Left renal cortex interstitium (tissue), 4 donors: ENCODE measurements at places on chromosomes 2 and 18.
A peak's percentile ranks its signal among the peaks of the same experiment; 100 is the strongest.

GRCh38 chr2:161173541-161174194, 13.4 kb downstream of the TANK start:
- DNase-seq: no peak

- DNase-seq: no peak
Observed at GRCh38 chr2:187826023-187826422, 271.8 kb upstream of the TFPI start.

- DNase-seq: no peak
Observed at GRCh38 chr2:63444565-63445288, 143.6 kb downstream of the WDPCP start.

- no peak for DNase-seq
Observed at GRCh38 chr2:164913011-164913410, 42.3 kb downstream of the SLC38A11 start.

GRCh38 chr2:38554973-38555595, 47.6 kb downstream of the HNRNPLL start:
- DNase-seq: no peak

- no peak for DNase-seq
Observed at GRCh38 chr18:44298566-44298965, 382.1 kb upstream of the SETBP1 start.

- DNase-seq: no peak
Observed at GRCh38 chr2:43100883-43101662, 125.3 kb downstream of the ZFP36L2 start.

GRCh38 chr2:39247512-39248043, 3.8 kb upstream of the CDKL4 start:
- no peak for DNase-seq

DNA sequence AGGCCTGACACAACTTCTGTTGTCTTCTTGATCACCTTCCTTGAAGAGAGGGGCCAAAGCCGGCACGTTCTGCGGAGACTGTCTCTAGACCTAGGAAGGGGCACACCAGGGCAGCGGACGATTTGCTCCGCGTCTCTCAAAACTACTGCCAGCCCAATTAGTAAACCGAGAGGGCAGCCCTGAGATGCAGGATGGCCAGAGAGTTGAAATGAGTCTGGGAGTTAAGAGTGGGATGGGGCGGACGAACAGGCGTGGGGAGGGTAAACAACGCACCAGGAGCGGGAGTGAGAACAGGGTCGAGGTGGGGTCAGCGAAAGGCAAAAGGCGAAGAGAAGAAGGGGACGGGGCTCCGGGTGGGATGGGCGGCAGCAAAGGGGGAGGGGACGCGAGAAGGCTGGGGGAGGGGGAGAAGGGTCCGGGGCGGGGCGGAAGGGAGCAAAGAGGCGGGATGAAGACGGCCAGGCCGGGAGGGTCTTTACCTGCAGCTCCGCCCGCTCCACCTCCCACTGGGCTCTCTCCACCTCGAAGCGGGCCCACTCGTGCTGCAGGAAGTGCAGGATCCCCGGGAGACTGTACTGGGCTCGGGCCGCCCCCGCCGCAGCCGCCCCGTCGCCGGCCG, 476 bp downstream of the STRN start:
- no peak for DNase-seq

GRCh38 chr2:200963124-200963917, at the start of gene ORC2:
Gene ORC2, minus strand, starts transcription at chr2:200963660. Its CDS starts 5,537 bp downstream, at chr2:200958123.
- DNase-seq: peak; percentile 95

DNA sequence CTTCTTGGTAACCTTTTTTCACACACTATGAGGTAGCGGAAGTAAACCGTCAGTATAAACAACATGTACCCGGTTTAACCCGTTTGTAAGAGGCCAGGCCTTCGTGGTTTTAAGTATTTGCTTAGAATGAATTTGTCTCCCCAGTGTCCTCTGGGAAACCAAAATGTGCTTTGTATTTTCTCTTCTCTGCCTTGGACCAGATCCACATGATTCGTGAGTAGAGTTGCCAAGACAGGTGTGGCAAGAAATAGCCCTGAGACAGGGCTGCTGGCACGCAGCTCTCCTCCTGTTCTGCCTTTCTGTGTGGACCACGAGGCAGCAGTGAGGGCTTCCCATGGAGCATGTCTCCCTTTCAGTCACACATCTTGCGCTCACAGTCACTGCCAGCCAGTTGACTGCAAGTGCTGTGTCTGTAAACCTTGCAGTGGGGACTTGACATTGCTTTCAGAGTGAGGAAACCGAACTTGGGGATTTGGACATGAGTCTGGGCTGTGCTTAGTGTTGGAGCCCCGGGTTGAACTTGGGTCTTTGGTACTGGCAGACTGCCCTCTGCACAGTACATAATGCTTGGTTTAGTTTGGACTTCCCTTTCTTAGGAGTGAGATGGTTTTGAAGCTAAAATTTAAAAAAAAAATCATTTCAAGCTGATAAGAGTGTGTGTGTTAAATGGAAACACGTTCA, 19.1 kb downstream of the BCL2L11 start:
- no peak for DNase-seq

DNA sequence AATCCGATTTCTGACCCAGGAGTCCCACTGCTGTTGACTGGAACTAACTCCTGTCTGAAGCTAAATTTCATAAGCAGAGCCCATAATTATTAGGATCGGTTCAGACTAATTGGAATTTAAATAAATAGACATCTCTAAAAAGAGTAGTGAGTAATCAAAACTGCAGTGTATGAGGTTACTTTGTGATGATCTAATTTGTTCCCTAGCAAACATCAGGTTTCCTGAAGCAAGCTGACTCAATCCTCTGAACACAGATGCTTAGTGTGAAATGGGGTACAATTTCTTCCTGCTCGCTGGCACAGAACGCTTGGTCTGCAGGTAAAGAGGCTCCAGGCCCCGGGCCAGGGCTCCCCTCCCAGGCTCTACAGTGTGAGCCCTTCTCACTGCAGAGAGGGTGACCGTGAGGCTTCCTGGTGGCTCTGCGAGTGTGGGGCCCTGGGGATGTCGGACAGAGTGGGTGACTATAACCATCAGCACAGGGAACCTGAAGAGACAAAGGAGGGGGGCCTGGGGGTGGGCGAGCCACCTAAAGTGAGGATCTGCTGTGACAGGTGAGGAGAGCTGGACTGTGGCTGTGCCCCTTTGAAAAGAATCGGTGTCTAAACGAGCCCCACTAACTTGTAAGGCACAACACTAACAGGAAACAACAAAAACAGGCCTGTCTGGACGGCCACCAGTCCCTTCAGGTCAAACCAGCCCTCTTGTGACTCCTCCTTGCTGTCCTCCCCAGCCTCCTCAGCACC, 20.2 kb downstream of the CHST10 start:
- no peak for DNase-seq

DNA sequence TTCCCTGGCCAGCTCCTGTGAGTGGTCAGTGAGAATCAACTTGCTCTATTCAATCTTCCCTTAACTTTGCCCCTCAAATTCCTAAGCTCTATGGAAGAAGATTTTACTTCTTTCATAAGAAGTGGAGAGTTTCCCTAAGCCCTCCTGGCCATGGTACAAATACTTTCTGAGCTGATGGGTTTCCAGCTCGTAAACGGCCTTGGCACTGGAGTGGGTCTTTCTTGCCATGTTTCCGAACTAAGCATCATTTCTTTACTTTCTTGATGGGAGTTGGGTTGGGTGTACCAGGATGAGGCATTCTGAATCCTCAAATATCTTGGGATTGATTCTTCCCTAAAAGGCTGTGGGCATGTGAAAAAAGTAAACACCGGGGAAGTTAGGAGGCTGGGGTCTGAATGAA, 72.5 kb downstream of the ACKR3 start:
- no peak for DNase-seq

GRCh38 chr18:7492385-7492784, 74.7 kb upstream of the PTPRM start:
- no peak for DNase-seq

DNA sequence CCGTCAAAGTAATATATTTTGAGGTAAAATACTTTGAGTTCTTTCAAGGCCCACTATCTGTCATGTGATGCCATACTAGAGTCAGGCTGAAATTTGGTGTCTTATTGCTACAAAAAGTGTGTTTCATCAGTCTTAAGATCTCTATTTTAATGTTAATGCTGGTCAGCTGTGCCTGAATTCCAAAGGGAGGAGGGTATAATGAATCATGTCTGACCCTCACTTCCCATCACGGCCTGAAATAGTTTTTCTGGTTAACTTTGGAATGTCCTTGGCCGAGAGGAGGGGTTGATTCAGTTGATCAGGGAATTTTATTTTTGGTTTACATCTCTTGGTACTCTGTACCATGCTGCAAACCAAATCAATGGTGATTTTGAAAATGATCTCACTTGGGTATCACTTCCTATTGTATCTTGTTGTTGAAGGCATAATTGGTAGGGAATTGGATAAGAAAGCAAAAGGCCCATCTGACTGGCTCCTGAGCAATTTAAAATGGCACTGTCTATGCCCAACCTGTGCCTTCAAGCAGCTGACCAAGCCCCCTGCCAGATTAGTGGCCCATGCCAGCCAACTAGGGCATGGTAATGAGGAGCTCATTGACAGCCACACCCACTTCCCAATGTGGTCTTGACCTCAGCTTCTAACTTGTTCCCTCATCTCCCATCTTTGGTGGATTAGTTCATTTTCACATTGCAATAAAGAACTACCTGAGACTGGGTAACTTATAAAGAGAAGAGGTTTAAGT, 6.1 kb upstream of the SLC35F5 start:
- no peak for DNase-seq

DNA sequence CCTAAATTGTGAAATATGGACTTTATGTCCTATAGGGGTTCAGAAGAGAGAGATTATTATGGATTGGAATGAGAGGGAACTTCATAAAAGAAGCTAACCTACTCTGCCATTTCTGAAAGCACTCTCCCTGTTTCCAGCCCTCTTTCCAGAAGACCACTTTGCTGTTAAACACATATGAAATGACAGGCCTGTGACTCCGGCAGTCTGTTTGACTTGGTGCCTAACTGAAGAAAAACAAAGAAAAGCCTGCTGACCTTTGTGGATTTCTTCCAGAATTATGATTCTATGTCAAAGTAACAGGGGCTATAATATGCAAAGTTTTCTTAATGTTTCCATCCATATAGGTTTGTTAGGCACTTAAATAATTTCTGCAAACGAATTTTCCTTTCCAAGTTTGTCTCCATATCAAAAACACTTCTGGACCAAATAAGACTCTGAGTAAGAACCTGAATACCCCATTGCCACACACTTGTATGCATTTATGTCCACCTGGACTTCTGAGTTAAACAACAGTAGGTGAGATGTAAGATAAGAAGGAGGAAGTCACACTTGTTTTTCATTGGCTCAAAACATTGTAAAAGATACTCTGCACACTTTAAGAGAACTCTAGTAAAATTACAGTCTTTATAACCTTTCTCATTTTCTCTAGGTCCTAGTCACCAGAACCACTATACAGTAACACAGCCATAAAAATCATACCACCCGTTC, 111.7 kb downstream of the PIEZO2 start:
- DNase-seq: no peak

- DNase-seq: no peak
Observed at GRCh38 chr2:162149940-162150339, 2.1 kb downstream of the GCG start.

DNA sequence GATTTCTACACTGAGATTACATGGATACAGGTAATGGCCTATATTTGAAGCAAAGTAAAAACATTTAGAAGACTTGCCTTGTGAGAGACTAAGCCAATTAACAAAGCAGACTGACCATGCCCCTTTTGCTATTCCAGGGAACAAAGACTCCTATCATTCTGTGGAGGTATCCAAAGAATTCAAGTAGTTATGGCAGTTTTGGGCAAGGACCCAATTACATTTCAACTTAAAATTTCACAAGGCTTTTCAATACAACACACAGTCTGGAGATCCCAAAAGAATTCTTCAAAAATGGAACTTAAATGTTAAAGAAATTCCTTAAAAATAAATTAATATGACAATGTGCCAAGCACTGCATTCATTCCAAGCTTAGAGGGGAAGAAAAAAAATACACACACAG, 109.2 kb upstream of the CHRNA1 start:
- no peak for DNase-seq

- no peak for DNase-seq
Observed at GRCh38 chr2:112725545-112726457, 5.0 kb downstream of the NT5DC4 start.

- DNase-seq: no peak
Observed at GRCh38 chr2:161209902-161210301, 49.7 kb downstream of the TANK start.

DNA sequence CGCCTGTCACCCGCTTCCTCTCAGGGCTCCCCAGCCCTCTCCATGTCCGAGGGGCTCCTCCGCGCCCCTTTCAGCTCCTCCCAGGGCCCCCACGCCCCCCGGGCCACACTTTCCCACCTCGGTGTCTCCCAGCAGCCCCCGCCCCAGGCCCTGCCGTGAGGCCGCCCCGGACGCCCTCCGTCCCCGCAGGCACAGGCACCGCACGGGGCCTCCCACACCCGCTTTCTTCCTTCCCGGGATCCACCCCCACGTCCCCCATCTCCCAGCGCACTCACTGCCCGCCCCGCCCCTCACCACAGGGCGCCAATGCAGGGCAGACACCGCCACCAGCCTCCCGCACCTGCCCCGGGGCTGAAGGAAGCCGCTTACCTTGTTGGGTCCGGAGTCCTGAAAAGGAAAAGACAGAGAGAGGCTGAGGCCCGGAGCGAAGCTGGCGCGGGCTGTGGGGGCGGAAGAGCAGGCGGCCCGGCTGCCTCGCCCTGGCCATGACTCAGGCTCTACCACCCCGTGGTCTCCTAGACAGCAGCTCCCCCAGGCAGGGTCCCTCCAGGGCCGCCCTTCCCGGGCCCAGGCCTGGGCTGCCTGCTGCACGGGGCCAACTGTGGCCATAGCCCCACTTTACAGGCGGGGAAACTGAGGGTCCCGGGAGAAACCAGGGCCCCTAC, 37.7 kb downstream of the KIF1A start:
- DNase-seq: no peak

- no peak for DNase-seq
Observed at GRCh38 chr2:144490017-144490416, 29.9 kb downstream of the ZEB2 start.

DNA sequence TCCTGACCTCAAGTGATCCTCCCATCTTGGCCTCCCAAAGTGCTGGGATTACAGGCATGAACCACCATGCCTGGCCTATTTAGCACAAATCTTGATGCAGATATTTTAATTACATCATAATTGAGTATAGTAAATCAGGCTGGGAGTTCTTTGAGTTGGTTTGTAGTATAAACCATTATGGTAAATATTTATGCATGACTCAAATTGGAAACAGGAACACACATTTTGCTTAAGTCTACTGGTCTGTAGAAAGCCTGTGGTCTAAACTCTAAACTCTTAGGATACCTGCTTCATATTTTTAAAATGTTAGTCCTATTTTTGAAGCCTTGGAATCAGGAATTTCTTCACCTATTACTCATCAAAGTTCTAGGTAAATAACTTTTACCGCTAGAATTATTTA, 16.8 kb downstream of the ASXL3 start:
- no peak for DNase-seq

- no peak for DNase-seq
Observed at GRCh38 chr2:149653831-149654445, 66.4 kb upstream of the MMADHC start.

- no peak for DNase-seq
Observed at GRCh38 chr2:190550137-190550536, 15.6 kb upstream of the NEMP2 start.

GRCh38 chr2:113768770-113769169, 12.3 kb upstream of the SLC35F5 start:
- no peak for DNase-seq

GRCh38 chr18:48263192-48263853, 145.9 kb downstream of the ZBTB7C start:
- DNase-seq: no peak

- no peak for DNase-seq
Observed at GRCh38 chr2:166957686-166958085, 69.4 kb downstream of the XIRP2 start.
